RCC 7860 (cell line): ENCODE measurements at places on chromosomes 3 and 15.
A peak's percentile ranks its signal among the peaks of the same experiment; 100 is the strongest.

GRCh38 chr3:181794011-181794790 is 82.5 kb downstream of the SOX2 start:
- no peak for DNase-seq

DNA sequence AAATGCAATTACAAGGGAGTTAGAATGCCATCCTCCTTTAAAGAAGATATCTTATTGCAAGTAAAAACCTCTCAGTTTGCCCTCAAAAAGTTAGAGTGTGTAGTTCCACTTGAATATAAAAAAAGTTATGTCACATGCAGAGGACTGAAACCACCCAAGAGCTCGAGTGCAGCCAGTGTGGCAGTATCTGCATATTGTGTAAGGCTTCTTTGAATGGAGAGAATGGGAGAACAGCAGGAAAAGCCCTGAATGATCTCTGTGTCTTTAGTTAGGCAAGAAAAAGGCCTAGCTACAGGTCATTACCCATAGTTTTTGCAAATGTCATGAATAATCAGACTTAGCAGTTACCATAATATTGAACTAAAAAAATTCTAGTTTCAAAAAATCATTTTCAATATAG is 13.9 kb upstream of the TEX9 start:
- no peak for DNase-seq

GRCh38 chr3:128495435-128495970 is 2.5 kb upstream of the GATA2 start:
- DNase-seq: no peak

DNA sequence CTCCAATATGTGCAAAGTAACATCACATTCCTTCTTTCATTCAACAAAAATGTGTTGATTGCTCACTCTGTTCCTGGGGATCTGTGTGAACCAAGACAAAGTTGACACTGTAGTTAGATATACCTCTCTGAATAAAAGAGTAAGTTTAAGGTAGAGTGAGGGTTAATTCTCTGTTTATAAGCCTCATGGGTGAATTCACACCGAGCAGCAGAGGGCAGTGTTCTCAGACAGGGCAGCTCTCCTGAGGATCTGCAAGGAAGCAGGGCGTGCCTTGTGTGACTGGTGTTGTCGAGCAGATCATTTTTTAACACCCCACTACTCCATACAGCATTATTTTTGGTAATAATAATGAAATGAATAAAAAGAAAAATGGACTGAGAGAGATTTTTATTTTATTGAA is 34.4 kb downstream of the PAQR9 start:
- DNase-seq: peak; percentile 54

GRCh38 chr15:44682211-44682610 is 18.7 kb upstream of the SPG11 start:
- DNase-seq: no peak

- no peak for DNase-seq
These were observed 10.4 kb upstream of the ZFAND6 start for GRCh38 chr15:80049046-80049445.

DNA sequence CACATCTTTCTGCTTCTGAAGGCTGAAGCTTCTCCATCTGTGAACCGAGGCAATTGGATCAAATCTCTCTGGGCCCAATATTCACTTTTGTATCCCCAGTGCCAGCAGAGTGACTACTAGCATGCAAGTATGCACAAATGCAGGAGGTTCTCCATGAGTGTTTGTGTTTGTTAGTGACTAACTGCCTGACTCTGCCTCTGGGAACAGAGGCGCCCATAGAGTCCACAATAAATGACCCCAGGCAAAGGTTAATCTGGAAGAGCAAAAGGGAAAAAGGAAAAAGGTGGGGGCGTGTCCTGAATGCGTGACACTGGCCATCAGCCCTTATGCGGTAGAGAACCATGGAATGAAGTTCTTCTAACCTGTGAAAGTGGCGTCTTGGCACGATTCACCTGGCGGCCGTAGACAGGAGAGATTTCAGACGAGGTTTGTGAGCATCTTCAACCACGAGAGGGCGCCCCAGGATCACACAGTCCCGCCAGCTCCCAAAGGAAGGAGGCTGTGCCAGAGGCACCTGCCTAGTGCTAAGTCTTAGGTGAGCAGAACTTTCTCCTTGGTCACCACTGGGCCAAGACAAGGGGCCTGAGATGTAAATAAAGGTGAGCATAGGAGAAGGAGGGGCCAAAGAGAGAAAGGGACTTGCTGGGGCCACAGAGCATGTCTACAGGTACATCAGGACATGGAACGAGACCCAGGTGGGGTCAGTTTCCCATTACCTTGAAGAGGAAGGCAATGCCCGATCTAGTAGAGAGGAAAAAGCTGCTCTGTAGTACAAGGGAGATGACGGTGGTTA is 44.2 kb downstream of the RBPMS2 start:
- DNase-seq: peak; percentile 45

DNA sequence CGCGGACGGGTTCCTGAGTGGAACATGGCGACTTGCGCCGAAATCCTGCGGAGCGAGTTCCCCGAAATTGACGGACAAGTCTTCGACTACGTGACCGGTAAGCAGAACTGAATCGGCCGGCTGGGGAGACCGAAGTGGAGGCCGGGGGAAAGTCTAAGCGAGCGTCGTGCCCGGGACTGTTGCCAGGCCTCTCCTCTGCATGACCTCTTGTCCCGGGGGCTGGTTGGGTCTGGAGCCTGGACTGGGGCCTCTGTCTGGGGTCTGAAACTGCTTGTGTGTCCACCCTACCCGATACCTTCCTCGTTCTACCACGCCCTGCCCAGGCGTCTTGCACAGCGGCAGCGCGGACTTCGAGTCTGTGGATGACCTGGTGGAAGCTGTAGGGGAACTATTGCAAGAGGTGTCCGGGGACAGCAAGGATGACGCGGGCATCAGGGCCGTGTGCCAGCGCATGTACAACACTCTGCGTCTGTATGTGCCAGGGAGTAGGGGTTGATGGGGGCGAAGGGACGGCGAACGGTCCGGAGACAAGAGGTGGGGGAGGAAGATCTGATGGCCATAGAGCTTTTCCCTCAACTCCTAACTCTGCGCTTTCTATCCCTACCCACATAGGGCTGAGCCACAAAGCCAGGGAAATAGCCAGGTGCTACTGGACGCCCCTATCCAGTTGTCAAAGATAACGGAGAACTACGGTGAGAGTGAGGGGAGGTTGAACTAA is at the start of gene ABCF3:
Gene ABCF3, plus strand, starts transcription at position 16 of the 718 bp plus-strand sequence. Its CDS starts 9 bp downstream, at position 25.
- DNase-seq: no peak

- peak; percentile 79 for DNase-seq
These were observed 31.1 kb downstream of the FOXL2 start for GRCh38 chr3:138915503-138916498.

GRCh38 chr3:108100906-108101660 is 10.3 kb upstream of the CD47 start:
- no peak for DNase-seq

DNA sequence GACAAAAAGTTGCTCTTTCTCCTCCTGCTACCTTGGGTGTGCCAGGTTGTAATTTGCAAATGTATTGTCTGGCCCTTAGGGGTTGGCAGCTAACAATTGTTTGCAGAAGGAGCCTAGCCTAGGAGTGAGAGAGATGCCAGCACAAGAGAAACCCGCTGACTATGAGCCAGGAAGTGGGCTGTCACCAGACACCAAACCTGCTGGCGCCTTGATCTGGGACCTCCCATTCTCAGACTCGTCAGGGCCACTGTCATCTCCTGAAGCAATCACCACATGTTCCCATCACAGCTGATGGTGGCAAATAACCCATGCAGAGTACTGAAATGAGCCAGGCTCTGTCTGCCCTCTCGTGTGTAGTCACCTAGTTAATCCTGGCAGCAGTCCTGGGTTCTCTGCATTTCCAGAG is 406.4 kb upstream of the NPAP1 start:
- no peak for DNase-seq
